Putamen (tissue), 1 donor: ENCODE measurements at places on chromosomes 3 and 15.
A peak's percentile ranks its signal among the peaks of the same experiment; 100 is the strongest.

DNA sequence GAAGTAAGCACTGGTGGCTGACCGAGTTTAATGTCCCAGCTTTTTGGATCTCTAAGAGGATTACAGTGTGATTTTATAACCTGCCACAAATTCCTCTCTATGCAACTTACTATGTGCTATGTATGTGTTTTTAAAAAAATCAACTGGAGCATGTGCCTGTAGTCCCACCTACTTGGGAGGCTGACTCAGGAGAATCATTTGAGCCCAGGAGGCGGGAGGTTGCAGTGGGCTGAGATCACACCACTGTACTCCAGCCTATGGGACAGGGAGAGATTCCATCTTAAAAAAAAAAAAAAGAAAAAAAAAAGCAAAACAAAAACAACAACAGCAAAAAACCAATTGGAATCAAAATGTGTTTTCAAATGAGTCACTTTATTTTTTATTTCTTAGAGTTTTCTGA lies 29.6 kb downstream of the DUT start:
- DNase-seq: no peak

- no peak for DNase-seq
Measured at GRCh38 chr3:12395349-12396012, 88.8 kb upstream of the TSEN2 start.

DNA sequence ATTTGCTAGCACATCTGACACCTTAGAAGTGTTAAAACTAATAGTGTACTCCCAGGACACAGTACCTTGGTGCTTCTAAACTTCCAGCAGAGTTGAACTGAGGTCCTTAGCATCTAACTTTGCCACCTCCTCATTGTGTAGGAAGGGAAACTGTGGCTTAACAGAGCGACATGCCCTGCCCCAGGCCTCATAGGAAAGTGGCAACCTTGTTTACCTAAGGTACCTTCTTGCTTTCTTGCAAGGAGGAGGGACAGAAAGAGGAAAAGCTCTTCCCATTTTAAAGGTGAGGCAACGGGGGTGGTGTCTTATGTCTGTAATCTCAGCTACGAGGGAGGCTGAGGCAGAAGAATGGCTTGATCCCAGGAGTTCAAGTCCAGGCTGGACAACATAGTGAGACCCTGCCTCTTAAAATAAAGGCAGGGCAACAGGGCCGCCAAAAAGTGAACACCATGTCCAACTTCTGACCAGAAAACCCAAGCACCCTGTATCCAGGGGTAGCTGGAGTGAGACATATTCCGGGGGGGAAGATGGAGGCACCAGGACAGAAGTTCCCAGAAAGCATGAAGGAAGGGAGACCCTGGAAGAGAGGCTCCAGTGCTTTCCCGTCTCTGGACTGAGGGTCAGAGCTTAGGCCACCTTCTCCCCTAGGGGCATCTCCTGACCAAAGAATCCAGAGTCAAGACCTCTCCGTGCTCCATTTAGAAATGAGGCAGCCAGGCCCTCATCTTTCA lies 540 bp upstream of the KLHL40 start:
- no peak for DNase-seq

GRCh38 chr15:100094127-100094510 lies 247.7 kb downstream of the ADAMTS17 start:
- no peak for DNase-seq

DNA sequence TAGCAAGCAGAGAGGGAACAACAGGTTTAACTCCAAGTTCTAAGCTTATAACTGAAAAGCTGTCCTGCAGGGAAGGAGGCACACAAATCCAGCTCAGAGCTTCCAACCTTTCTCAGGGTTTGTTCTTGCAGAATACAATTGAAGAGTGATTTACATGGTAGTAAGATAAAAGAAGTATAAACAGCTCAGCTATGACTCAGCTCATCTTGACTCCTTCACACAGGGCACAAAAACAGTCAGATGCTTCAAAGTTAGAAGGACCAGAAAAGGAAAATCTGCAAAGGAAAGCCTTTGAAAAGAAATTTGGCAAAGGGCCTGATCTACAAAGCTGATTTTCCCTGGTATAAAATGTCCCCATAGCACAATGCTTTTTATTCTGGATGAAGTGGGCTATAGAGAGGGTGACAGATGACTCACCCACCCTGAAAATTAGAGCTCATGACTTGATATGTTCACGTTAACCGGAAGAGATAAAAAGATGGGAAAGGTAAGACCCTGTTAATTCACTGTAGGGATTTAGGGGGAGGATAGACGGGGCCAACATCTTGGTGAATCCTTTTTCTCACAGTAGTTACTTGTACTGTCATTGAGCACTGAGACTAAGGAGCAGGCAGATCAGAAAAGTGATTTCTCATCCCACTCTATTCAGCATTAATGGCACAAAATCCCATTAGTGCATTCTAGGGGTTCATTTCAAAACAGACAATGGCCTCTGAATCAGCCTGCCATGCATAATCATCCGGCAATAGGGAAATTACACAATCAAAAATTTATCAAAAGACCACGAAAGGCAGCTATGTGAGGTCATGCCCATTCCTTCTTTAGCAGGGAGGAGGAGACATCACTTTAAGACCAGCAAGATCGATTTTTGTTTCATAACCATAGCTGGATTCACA lies 143.5 kb downstream of the GAP43 start:
- DNase-seq: no peak

GRCh38 chr15:82751308-82751707 lies 41.6 kb upstream of the AP3B2 start:
- no peak for DNase-seq

DNA sequence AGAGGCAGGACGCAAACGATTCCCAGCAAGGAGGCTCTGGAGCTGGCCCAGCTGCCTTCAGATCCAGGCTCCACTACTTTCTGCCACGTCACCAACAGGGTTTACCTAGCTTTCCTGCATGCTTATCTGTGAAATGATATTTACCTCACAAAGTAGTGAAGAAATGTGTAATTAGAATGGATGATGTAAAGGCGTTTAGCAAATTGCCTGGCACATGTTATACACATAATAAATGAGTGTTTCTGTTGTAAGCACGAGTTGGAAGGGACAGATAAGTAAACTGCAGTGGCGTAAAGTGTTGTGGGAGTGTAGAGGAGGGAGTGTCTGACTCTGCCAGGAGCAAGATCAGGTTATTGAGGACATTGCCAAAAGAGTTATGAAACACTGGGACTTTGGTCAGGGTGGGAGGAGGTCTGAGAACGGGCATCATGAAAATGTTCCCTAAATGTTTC lies 3.5 kb upstream of the CHAC1 start:
- DNase-seq: no peak

- no peak for DNase-seq
Measured at GRCh38 chr15:85984241-85984640, 95.4 kb upstream of the AGBL1 start.

GRCh38 chr3:4736284-4736861 lies 242.9 kb upstream of the BHLHE40 start:
- no peak for DNase-seq

- DNase-seq: no peak
Measured at GRCh38 chr15:91516866-91517265, 336.6 kb upstream of the SLCO3A1 start.

- no peak for DNase-seq
Measured at GRCh38 chr3:35183927-35184675, 455.2 kb upstream of the ARPP21 start.

DNA sequence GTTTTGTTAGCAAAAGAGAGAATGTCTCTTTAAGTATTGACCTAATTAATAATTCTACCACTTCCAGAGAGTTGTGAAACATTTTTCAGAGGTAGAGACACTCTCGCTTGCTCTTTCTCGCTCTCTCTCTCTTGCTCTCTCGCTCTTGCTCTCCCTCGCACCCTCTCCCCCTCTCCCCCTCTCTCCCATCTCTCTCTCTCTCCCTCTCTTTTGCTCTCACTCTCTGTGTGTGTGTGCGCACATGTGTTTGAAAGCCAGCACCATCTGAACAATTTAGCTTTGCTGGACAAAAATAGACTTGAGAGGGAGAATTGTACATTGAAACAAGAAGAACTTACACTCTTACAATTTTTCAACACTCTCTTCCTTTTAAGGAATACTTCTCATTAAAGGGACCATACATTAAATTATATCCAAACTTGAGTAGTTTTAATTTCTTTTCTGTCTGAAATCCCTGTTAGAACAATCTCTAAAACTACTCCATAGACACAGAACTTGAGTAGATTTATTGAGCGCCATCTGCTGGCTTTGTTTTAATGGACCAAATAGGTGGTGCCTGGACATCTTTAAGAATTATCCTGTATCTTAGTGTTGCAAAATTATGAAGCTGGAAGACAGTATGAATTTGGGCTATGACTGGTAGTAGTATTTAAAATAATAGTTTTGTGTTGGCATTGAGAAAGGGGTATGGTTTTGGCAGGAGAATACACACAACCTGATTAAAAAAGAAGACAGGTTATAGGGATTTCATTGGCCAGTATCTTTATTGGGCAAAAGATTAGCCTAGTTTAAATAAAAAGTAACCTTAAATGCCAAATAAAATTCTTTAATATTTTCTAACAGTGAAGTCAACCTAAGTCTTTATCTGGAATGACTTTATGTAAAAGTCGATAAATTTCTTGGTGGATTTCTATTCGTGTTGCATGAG lies 124.6 kb downstream of the AKAP13 start:
- DNase-seq: peak; percentile 22

- no peak for DNase-seq
Measured at GRCh38 chr15:73724212-73724611, 28.9 kb downstream of the INSYN1 start.

DNA sequence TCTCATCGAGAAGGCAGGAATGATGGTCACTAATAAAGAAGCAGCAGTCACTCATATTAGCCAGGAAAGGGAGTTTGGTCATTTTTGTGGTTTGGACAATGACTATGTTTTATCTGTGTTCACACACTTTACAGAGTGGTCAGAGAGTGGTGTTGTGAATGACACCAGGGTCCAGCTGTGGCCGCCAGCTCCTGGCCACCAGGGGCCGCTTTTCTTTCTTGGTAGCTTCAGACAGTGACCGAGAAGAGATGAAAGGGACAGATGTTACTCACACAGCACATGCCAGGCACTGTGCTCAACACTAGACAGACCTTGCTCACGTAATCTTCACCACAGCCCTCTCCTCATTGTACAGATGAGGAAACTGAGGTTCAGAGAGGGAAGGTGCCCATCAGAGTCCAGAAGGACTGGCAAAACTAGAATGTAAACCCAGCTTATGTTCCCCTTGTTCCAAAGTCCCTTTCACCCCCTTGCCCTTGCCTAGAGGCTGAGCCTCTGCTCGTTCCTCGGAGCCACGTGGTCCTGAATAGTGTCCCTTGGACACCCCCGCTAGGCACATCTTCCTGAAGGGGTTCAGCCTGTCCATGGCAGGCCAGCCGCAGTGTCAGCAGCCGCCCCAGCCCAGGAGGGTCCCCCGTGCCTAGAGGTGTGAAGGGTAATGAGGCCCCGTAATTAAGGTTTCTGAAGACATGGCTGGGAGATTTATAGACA lies 55.6 kb downstream of the CYP11A1 start:
- DNase-seq: no peak

GRCh38 chr15:100468285-100468684 lies 60.5 kb downstream of the CERS3 start:
- DNase-seq: no peak

DNA sequence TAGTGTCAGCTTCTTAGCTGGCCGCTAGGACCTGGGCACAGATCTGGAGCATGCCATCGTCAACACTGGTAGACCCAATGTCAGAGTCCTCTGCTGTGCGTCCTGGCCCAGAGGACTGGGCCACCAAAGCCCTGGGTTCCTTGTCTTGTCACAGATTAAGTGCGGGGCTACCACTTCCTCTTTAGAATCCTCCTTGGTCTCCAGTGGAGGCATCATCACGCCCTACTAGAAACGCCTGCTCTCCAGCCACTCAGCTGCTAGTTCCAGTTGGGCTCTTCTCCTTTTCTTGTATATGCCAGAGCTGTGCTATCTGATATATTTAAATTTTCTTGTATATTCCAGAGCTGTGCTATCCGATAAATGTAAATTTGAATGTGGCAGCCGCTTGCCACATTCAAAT lies 11.2 kb downstream of the PPCDC start:
- no peak for DNase-seq

DNA sequence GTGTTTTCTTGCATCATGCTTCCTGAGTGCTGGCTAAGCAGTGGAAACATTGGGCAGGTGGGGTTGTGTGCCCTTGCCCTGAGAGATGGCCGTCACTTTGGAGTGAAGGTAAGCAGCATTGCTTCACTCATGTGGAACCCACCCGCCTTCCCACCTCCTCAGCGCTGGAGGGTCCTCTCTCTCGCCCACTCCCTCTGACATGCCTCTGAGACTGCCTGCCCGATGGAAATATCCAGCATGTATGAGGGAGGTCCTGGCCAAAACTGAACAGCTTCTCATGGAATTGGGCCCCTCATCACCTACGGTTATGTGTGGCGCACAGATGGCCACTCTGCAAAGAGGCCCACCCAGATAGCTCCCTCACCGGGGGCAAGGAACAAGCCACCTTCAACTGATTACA lies 48.6 kb downstream of the SMAD3 start:
- DNase-seq: no peak

DNA sequence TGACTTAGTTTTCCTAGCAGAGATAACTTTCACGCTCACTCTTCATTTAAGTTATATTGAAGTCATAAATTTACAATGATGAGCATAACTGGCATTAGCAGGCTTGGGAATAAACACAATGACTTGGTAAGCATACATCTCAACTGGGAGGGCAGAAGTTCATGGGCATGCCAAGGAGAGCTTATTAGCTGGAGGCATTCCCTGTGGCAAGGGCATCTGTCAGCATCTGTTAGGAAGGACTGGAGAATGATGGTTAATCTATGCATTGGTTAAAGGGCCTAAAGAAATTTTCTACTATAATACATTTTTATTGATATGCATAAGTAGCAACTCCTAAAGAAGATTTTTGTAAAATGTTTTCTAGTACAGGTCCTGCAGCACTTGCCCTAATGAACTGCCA lies 52.4 kb downstream of the NEK11 start:
- DNase-seq: no peak

- DNase-seq: no peak
Measured at GRCh38 chr3:21310161-21310560, 440.8 kb downstream of the ZNF385D start.

- no peak for DNase-seq
Measured at GRCh38 chr3:190169243-190169642, 48.5 kb upstream of the P3H2 start.

DNA sequence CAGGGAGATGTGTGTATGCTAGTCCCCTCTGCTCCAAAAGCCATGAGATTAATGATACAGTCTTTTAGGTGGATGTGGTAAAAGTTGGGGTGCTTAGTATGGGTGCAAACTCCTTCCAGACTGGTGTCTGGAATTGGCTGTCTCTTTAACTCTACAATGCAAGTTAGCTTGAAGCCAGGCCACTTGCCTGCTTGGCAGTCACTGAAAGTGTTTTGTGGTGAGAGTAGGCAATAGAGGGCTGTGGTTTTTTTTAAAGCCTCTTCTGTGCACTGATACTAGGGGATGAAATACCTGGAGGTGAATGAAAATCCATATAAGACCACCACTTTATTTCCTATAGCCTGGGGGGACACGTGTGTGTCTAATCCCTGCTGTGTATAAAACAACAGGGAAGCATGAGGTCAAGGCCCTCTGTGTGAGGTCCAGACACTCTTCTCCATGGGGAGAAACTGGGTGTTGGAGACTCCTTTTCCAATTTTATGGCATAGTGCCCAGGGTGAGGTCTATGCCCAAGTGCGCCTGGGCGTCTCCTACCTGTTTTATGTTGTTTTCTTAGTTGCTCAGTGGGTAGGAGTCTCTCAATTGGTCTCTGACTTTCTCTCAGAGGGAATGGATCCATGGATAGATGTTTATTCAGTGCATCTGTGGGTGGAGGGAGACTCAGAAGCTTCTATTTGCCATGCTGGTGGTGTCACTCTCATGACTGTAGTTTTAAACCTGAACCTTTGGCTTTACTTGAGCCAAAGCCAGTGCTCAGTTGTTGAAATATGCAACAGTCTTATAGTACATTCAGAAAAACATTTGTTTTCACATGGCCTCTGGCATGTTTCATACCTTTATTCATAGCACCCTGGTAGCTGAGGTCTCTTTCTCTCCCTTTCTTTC lies 327.8 kb upstream of the ATP11B start:
- no peak for DNase-seq
